Activated CD8-positive, alpha-beta memory T cell treated with anti-CD3 and anti-CD28 coated beads for 48 hours (primary cell): ENCODE measurements at places on chromosomes 6 and 20.

GRCh38 chr20:46807998-46808397 lies 86.6 kb upstream of the EYA2 start:
- DNase-seq, result no peak

DNA sequence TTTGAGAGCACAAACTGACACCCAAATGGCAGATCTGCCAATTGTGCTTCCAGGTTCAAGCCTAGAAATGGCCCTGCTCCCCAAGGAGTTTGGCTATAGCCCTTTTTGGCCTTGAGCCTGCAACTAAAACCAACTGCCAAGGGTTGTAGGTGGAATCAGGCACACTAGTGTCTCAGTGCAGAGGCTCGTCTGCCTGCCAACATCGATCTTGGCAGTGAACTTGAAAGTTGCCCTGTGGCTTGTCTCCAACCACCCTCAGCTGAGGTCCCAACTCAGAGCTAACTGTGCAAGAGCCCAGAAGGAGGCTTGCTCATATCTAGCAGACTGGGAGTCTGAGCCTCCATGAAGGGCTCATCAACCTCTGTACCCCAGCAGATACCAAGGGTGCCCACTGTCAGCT lies 92.7 kb upstream of the GLP1R start:
- DNase-seq, result no peak

DNA sequence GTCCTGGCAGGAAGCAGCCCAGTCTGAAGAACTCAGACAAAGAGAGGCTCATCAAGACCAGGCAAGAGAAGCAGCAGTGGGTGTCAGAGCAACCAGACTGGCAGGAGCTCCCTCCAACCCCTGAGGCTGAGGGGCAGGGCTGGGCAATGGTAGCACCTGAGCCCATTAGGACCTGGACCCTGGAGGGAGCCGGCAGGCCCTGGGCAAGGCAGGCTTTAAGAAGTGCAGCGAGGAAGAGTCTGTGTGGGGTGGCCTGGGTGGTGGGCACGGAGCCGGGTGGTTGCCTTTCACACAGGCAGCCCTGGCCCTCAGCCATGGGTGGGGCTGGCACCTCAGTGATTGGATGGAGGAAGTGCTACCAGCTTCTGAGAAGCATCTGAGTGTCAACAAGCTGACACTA lies 33.1 kb upstream of the IRF4 start:
- no peak for DNase-seq

GRCh38 chr20:41398408-41398807 lies 31.8 kb upstream of the EMILIN3 start:
- no peak for DNase-seq

DNA sequence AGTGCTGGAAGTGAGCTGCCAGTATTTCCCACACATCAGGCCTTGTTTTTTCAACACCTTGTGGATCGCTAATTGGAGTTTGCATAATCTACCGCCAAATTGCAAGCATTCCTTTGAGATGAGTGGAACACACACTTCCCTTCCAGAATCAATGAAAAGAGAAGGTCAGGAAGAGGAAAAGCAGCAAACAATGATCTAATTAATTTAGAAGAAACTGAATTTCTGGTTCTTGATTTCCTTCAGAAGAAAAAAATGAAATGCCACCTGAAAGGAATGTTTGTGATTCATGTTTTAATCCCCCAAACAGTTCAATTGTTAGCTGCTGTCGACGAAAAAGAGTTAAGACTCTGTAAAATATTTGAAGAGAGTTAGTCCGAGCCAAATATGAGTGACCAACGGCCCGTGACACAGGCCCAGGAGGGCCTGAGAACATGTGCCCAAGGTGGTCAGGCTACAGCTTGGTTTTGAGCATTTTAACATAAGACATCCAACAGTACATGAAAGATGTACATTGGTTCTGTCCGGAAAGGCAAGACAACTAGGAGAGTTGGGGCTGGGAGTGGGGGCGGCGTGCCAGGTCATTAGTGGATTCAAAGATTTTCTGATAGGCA lies 182.3 kb downstream of the MTFR2 start:
- DNase-seq, result no peak

GRCh38 chr20:62702895-62703852 lies 5.5 kb upstream of the NTSR1 start:
- DNase-seq, result no peak

DNA sequence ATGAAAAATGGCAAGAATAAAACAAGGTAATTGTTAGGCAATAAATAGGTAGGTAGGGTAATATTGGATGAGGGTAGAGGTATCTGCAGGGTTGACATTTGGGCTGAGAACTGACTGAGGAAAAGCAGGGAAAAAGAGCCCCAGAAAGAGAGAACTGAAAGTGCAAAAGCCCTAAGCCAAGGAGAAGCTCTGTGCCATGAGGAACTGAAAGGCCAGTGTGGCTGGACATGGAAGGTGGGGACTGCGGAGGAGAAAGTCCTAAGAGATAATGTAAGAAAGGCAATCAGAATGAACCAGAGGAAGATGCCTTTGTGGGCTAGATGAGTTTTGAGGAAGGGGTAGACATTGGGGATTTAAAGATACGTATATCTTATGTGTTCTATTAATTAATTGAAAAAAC lies 9.9 kb upstream of the HIVEP2 start:
- DNase-seq, result no peak

DNA sequence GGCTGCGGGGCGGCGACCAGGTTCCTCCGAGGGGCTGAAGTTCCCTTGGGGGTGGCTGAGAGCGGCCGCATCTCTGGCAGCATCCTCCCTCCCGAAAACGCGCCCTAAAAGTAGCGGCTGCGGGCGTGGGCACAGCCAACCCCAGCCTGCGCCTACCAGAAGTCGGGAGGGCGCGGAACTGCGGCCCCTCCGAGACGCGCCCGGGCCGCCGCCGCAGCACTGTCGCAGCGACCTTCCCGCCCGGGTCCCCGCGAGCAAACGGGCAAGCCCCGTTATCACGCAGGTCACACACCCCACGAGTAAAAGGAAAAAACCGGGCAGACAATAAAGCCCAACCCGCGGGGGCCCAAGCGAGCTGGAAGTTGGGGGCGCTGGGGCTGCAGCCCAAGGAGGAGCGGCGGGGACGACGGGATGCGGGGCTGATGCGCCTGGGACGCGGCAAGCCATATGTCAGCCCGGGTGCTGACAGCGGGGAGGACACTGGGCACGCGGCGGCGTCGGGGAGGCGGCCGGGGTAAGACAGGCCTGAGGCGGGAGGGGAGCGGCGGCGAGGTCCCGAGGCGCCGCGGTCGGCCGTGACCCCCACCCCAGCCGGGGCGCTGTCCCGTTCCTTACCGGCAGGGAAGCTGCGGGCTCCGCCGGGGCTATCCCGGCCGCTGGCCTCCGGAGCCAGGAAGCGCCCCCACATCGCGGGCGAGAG lies 659 bp downstream of the CEP85L start:
- peak; percentile 31 for DNase-seq

GRCh38 chr6:3808759-3809514 lies 40.2 kb upstream of the FAM50B start:
- DNase-seq, result no peak

GRCh38 chr6:50610562-50610961 lies 102.8 kb upstream of the TFAP2D start:
- no peak for DNase-seq

DNA sequence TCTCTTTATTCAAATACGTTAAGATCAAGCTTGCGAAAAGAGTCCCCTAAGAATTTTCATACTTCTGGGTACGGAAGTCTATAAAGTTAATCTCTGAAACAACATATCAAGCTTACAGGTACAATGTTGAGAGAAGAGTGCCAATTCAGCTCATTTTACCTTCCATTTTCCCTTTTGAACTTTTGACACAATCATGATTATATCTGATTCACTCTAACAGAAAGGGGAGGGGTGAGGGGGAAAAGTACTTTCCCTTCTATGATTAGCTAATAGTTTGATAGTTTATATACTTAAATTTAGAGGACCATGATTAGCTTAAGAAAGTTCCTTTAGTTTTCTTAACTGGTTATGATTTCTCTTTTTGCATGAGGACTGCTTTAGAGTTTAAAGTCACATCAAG lies 33.5 kb downstream of the SNX3 start:
- DNase-seq, result no peak

DNA sequence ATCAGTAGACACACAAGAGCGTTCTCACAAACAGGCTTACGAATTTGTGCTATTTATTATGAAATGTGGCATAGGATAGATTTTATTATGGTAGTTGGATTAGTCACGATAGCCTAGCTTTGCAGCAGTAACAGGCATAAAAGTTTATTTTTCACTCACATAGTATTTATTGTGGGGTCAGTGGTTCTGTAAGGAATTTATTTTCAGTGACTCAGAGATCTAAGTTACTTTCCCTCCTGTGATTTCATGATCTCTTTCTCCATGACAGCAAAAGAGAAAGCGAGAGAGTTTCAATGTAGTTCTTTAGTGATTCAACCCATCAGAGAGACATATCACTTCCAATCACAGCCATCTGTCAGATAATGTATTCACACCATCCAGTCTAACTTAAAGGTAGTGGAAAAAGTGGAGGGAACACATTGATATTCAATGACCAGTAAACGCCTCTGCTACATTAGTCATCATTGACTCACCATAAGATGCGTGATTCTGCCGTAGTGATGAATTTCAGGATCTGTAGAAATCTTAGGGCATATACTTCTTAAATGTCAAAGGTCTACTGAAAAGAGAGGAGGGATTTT lies 605.5 kb downstream of the HDGFL1 start:
- DNase-seq, result no peak

DNA sequence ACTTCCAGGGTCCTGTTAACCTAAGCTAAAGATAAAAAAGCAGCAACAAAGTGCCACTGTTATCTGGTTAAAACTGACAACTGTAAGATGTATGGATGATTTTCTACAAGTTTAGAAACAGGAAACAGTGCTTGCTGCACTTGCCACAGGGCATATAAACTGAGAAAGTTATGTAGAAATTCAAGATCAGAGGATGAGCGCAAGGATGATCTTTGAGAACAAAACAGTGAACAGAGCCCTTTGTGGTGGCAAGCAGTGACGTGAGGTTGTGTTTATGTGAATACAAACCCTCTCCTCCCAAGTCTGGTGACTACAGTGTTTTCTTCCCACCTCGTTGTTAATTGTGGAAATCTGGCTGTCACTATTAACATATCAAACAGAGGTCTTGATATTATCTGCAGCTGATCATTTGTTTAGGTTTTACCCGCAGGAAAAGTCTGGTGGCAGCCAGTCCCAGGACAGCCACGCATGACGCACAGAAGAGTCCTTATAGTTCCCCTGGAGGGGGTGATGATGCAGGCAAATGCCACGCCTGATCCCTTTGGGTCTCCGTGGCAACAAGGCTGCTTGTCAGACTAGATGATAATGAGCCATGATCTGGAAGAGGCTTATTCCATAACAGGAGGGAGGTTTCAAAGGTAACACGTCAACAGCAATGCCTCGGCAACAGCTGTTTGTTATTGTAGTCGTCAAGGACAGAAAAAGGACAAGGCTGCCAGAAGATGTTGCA lies 43.1 kb upstream of the TNFAIP3 start:
- DNase-seq, result no peak

GRCh38 chr6:50442531-50443040 lies 270.7 kb upstream of the TFAP2D start:
- DNase-seq, result no peak

- DNase-seq, result no peak
These were observed 27.6 kb downstream of the MRAP2 start for GRCh38 chr6:84061174-84061573.

- no peak for DNase-seq
These were observed 22.4 kb upstream of the BACH2 start for GRCh38 chr6:90319044-90319443.

GRCh38 chr20:56518126-56518525 lies 6.4 kb upstream of the FAM209A start:
- DNase-seq, result no peak

GRCh38 chr6:44029444-44030185 lies 97.6 kb downstream of the MRPL14 start:
- no peak for DNase-seq

- DNase-seq, result no peak
These were observed 47.6 kb downstream of the BACH2 start for GRCh38 chr6:90249034-90249433.

- no peak for DNase-seq
These were observed 32.6 kb downstream of the PDE7B start for GRCh38 chr6:135884136-135884535.

GRCh38 chr6:67663105-67663895 lies 971.8 kb upstream of the ADGRB3 start:
- no peak for DNase-seq

- DNase-seq, result no peak
These were observed 45.6 kb downstream of the ADGRF5 start for GRCh38 chr6:46876126-46876525.

GRCh38 chr6:99353126-99353525 lies 3.7 kb upstream of the FAXC start:
- no peak for DNase-seq

DNA sequence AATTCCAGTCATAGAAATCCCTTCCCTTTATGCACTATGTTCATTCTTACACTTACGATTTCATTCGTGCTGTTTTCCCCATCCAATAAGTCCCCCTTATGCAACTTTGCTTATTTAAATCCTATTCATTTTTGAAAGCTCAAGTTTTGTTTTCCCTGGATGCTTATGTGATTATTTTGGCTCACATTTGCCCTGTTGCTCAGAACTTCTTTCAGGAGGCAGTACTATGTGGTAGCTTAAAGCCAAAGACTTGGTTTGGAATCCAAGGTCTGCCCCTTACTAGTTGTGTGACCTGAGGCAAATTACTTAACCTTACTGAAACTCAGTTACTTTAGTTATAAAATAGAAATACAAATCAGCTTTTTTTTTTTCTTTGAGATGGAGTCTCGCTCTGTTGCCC lies 59.6 kb downstream of the MOXD1 start:
- no peak for DNase-seq

- DNase-seq, result no peak
These were observed 898 bp downstream of the XRN2 start for GRCh38 chr20:21303872-21304586.

DNA sequence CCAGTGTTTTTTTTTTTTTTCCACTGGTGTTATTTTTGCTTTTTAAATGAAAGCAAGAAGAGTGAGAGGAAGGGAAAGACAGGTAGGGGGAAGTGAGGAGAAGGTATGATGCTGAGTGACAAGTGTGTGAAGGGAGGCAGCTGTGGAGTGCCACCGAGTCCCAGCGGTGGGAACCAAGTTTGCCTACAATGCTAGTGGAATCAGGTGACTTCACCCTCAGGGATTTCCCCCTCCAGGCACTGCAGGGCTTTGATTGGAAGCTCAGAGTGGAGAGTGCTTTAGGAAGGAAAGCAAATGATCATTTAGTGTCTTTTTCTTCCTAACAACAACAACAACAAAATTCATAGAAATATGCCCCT lies 120.5 kb upstream of the ENPP5 start:
- no peak for DNase-seq

DNA sequence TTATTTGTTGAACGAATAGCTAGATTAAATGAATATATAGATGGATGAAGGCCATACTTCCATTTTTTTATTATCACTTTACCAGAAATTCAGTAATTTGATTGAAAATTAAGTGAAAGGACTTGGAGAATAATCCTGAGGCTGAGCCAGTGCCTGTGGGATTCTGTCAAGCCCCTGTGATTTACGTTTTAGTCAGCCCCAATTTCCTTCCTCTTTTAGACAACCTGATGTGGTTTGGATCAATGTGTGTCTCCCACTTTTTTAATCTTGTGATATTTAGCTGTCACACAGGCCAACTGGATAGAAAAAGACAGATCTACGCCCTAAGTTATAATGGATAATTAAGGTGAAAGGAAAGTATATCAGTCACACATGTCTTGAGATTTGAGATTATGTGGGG lies 188.8 kb downstream of the EDN1 start:
- DNase-seq, result no peak

- DNase-seq, result no peak
These were observed 313.0 kb upstream of the AGPAT4 start for GRCh38 chr6:161586887-161587286.

- no peak for DNase-seq
These were observed 54.5 kb downstream of the IPCEF1 start for GRCh38 chr6:154301839-154302752.

- DNase-seq, result no peak
These were observed 90.9 kb downstream of the CEP162 start for GRCh38 chr6:84136364-84137050.

- no peak for DNase-seq
These were observed 215.5 kb downstream of the ZDHHC14 start for GRCh38 chr6:157596461-157596860.
